ENCODE measurements at places on chromosomes 16 and 17. TPM values are rescaled to one million over a fixed set of nuclear protein-coding genes. Genes with fewer than 3 reads are reported as not detected.

The RPS15A gene
- 6,745 TPM for polyA plus RNA-seq

The KIAA0753 gene
- polyA plus RNA-seq, result 7.2 TPM

The KRT25 gene
- not detected for polyA plus RNA-seq

The USP43 gene
- polyA plus RNA-seq, result 0.07 TPM

The PYY gene
- 0.21 TPM for polyA plus RNA-seq

The COX6A2 gene
- not detected for polyA plus RNA-seq

The CD300E gene
- polyA plus RNA-seq, result not detected

GRCh38 chr16:3099395-3099731 is 269 bp upstream of the ZSCAN10 start:
- H3K4me1 ChIP-seq, result peaks cover 9% of the 10 kb centered on the region
- no peaks in the 10 kb centered on the region for H3K27me3 ChIP-seq
- no peaks in the 10 kb centered on the region for H3K36me3 ChIP-seq
- H3K27ac ChIP-seq, result no peak overlapping the region
- H3K4me3 ChIP-seq, result no peak overlapping the region

DNA sequence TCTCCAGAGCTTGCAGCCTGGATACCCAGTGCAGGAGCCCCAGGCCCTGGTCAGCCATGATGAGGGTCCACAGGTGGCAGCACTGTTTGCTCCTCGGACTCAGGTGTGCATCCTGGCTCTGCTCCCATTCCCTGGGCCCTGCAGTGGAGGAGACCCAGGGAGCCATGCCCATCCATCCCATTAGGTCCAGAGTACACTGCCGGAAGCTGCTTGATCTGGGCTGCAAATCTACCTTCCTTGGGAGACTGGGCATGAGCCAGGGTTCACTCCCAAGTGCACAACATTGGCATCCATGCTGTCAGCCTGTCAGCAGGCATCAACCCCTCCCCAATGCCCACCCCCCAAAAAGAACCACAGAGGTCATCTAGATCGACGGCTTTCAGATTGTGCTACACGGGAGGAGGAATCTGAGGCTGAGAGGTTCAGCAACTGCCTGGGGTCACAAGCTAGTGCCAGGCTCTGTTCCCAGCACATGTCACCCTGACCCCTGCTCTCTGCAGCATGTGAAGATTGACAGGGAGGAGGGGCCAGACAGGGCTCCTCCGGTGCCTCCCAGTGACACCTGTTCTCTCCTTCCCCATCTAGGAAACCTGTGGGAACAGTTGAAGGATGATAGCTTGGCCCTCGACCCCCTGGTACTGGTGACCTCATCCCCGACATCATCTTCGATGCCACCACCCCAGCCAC is 15.7 kb downstream of the UNC119 start:
- H3K4me1 ChIP-seq, result no peaks in the 10 kb centered on the region
- no peak overlapping the region for H3K27ac ChIP-seq
- H3K36me3 ChIP-seq, result no peaks in the 10 kb centered on the region
- DNase-seq, result no peak
- H3K4me3 ChIP-seq, result no peak overlapping the region

GRCh38 chr16:46812781-46813540 is 18.0 kb downstream of the C16orf87 start:
- H3K36me3 ChIP-seq, result peaks cover 8% of the 10 kb centered on the region
- no peak for DNase-seq
- no peak overlapping the region for H3K27ac ChIP-seq
- H3K27me3 ChIP-seq, result no peaks in the 10 kb centered on the region
- H3K4me1 ChIP-seq, result peaks cover 2% of the 10 kb centered on the region
- H3K4me3 ChIP-seq, result no peak overlapping the region

GRCh38 chr16:31714903-31715504 is 158.6 kb upstream of the ZNF267 start:
- DNase-seq, result no peak
- H3K4me3 ChIP-seq, result peak overlapping the region; percentile 100
- H3K4me1 ChIP-seq, result peaks cover 22% of the 10 kb centered on the region
- H3K27me3 ChIP-seq, result no peaks in the 10 kb centered on the region
- peaks cover 4% of the 10 kb centered on the region for H3K36me3 ChIP-seq

GRCh38 chr16:75836347-75837010 is 110.2 kb upstream of the CPHXL start:
- no peaks in the 10 kb centered on the region for H3K36me3 ChIP-seq
- H3K27me3 ChIP-seq, result no peaks in the 10 kb centered on the region
- no peak overlapping the region for H3K27ac ChIP-seq
- DNase-seq, result no peak

- H3K4me3 ChIP-seq, result no peak overlapping the region
- no peak overlapping the region for H3K27ac ChIP-seq
- H3K36me3 ChIP-seq, result no peaks in the 10 kb centered on the region
- H3K27me3 ChIP-seq, result no peaks in the 10 kb centered on the region
- no peak for DNase-seq
These were observed 29.3 kb downstream of the ACTG1 start for GRCh38 chr17:81483085-81483861.

DNA sequence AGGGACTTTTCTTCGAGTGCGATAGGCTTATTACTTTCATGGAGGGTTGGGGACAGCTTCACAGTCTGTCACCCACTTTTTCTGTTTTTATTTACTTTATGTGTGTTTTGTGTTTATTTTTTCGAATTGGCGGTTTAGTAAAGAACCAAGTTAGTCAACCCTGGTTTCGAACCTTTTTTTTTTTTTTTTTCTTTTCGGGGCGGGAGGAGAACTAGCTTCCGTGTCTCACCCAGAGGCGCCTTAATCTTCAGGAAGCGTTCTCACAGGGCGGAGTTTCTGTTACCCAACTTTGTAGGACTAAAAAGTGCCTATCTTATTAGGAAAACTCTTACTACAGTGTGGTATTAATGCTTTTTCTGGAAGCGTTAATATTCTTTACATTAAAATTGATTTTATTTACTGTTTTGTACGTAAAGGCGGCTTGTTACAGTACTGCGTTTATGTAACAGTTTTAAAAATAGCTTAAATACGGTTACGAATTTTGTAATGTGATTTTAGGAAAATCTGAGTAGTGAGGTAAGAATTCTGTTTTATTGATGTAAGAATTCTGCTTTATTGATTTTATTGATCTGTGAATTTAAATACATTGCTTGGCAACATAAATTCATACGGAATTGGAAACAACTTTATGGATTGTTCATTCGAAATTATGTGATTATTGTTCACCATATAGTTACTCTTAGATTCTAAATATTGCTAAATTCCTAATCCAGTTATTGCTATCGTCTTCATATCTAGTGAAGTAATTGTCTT is 885 bp downstream of the ZNF207 start:
- peak overlapping the region; percentile 95 for H3K4me3 ChIP-seq
- peaks cover 16% of the 10 kb centered on the region for H3K4me1 ChIP-seq
- H3K27me3 ChIP-seq, result no peaks in the 10 kb centered on the region
- peak; percentile 37 for DNase-seq
- peak overlapping the region; percentile 97 for H3K27ac ChIP-seq

DNA sequence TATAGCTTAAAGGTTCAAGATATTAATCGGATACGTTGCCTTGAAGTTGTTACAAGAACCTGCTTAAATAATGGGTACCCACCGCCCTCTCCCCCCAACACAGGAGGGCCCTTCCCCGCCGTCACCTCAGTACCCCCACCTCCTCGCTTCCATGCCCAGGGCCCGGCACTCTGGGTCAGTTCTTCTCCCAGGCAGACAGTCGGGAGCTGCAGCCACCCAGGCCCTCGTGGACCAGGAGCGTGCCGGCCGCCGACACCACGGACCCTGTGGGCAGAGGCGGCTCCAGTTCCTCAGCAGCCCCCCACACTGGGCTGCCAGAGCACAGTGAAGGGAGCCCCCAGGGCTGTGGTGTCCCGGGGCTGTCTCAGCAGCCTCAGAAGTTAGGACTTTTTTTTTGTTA is 80.9 kb upstream of the ZNF750 start:
- H3K27ac ChIP-seq, result no peak overlapping the region
- no peak overlapping the region for H3K4me3 ChIP-seq
- H3K4me1 ChIP-seq, result no peaks in the 10 kb centered on the region
- H3K27me3 ChIP-seq, result no peaks in the 10 kb centered on the region
- H3K36me3 ChIP-seq, result peaks cover 16% of the 10 kb centered on the region

GRCh38 chr17:1484676-1485422 is 7.6 kb downstream of the MYO1C start:
- H3K27me3 ChIP-seq, result no peaks in the 10 kb centered on the region
- H3K4me1 ChIP-seq, result peaks cover 20% of the 10 kb centered on the region
- peaks cover 25% of the 10 kb centered on the region for H3K36me3 ChIP-seq
- DNase-seq, result peak; percentile 74
- H3K27ac ChIP-seq, result peak overlapping the region; percentile 66

GRCh38 chr17:72804949-72805707 is 287.4 kb downstream of the SLC39A11 start:
- H3K27me3 ChIP-seq, result no peaks in the 10 kb centered on the region
- no peaks in the 10 kb centered on the region for H3K36me3 ChIP-seq
- no peak for DNase-seq
- H3K4me1 ChIP-seq, result no peaks in the 10 kb centered on the region
- no peak overlapping the region for H3K4me3 ChIP-seq

DNA sequence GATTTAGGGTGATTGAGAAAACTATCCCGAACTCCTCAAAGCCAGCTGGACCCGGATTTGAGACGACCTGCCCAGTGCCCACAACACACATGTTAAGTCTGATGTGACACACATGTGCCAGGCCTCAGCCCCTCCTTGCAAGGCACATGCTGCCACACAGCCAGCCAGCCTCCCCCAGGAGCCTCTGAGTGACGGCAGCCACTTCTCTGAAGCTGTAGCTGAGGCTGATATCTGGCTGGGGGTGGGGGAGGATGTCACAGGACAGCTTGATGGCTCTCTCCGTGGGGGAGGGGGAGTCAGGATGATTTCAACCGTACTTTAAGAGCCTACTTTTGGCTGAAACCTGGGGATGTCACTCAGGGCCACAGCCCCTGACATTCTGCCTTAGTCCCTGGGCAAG is 40.9 kb downstream of the SRCIN1 start:
- no peak overlapping the region for H3K4me3 ChIP-seq
- H3K4me1 ChIP-seq, result no peaks in the 10 kb centered on the region
- peaks cover 9% of the 10 kb centered on the region for H3K27me3 ChIP-seq
- no peaks in the 10 kb centered on the region for H3K36me3 ChIP-seq
- peak; percentile 68 for DNase-seq

DNA sequence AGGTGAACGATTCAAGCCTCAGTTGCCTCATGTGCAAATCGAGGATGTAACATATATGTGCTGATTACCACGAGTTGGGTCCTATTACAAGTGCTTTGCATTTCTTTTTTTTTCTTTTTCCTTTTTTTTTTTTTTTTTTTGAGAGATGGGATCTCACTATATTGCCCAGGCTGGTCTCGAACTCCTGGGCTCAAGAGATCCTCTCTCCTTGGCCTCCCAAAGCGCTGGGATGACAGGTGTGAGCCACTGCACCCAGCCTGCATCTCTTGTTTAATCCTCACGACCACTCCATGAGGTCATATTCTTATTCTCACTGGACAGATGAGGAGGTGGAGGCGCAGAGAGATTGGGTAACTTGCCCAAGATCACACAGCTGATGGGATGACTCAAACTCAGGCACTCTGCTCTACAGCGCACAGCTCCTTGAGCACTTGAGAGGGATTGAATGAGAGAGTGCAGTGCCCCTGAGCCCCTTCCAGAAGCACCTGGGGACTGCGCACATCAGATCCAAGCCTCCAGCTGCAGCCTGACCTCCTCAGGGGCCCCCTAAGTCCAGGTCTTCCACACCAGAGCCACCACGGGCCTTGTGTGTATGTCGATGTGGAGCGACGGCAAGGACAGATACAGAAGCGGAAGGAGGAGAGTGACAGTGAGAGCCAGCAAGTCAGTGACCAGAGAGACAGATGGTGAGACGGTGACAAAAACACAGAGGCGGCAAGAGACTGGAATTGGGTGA is 4.9 kb downstream of the STX1B start:
- H3K27me3 ChIP-seq, result no peaks in the 10 kb centered on the region
- peak; percentile 4 for DNase-seq
- 0 out of 2 replicates have a peak, but pooled peaks cover 4% of the 10 kb centered on the region for H3K4me1 ChIP-seq
- H3K36me3 ChIP-seq, result no peaks in the 10 kb centered on the region
- no peak overlapping the region for H3K4me3 ChIP-seq
